Type B pancreatic cell (in vitro differentiated cells): ENCODE measurements at places on chromosomes 12 and 14. TPM values are rescaled to one million over a fixed set of nuclear protein-coding genes. Genes with fewer than 3 reads are reported as not detected.
A peak's percentile ranks its signal among the peaks of the same experiment; 100 is the strongest.

GRCh38 chr12:127728285-127728684, 538.7 kb upstream of the TMEM132C start:
- H3K4me3 ChIP-seq, result no peak overlapping the region
- DNase-seq, result no peak
- no peaks in the 10 kb centered on the region for H3K4me1 ChIP-seq
- H3K36me3 ChIP-seq, result no peaks in the 10 kb centered on the region
- peaks cover 3% of the 10 kb centered on the region for H3K27me3 ChIP-seq

DNA sequence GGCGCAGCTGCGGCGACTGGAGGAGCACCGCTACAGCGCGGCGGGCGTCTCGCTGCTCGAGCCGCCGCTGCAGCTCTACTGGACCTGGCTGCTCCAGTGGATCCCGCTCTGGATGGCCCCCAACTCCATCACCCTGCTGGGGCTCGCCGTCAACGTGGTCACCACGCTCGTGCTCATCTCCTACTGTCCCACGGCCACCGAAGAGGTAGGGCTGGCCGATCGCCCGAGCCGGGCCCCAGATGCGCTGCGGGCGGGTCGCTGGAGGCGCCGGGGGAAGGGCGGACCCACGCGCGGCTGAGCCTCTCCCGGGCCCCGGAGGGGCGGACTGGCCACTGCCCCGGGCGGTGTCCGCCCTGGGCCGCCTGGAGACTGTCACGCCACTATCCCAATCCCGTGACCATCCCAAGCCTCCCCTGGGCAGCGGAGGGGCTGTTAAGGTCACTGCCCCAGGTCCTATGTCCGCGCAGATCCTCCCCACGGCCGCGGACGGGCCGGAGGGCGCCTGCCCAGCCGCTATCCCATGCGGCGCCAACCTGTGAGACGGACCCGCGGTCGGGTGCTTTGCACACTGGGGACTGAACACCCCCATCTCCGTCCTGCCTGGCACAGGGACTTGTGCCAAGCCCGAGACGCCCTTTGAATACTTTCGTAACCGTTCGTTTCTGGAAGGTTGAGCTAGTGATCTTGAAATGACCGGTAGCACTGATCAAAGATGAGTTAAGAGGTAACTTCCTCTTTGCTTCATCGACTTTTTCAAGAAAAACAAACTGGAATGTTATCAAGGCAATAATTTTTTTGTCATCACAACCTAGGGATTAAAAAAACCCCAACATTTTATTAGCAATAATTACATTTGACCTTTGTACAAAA, 725 bp downstream of the CHPT1 start:
- H3K4me3 ChIP-seq, result peak overlapping the region; percentile 93
- peaks cover 53% of the 10 kb centered on the region for H3K4me1 ChIP-seq
- H3K36me3 ChIP-seq, result no peaks in the 10 kb centered on the region

DNA sequence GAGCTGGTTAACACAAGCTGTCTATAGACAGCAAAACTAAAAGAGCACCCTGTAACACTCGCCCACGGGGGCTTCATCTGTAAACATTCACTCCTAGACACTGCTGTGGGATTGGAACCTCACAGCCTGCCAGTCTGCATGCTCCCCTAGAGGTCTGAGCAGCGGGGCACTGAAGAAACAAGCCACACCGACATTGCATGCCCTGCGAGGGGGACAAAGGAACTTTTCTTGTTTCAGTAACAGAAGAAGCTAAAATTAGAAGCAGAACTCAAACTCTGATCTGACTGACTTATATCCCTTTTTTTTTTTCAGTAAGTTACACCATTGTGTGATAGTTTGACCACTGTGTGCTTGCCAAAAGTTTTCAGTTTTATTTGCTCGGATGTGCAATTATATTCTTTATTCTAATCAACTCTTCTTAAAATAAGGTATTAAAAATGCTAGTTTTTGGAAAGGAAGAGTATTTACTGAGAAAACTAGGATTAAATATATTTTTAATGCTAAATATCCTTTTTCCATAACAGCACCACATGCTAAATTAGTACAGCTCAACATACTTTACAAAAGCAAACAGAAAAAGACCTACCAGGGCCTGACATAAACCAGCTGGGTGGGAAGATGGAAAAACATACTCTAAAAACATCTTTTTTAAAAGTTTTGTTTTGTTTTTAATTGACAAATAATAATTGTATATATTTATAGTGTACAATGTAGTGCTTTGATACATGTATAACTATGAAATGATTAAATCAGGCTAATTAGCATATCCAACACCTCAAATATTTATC, 100.2 kb downstream of the EPS8 start:
- H3K27me3 ChIP-seq, result no peaks in the 10 kb centered on the region
- H3K36me3 ChIP-seq, result peaks cover 8% of the 10 kb centered on the region
- H3K27ac ChIP-seq, result no peak overlapping the region

Gene CD69
- total RNA-seq, result 0.19 and 1.6 TPM in 2 replicates

Gene PLXNC1
- 7.1 and 8.3 TPM in 2 replicates for total RNA-seq
